ENCODE measurements at places on chromosomes 16 and 17. TPM values are rescaled to one million over a fixed set of nuclear protein-coding genes. Genes with fewer than 3 reads are reported as not detected.

GRCh38 chr16:16042076-16042475 is 92.7 kb downstream of the ABCC1 start:
- peaks cover 42% of the 10 kb centered on the region for H3K36me3 ChIP-seq
- no peak overlapping the region for H3K4me3 ChIP-seq
- peaks cover 37% of the 10 kb centered on the region for H3K4me1 ChIP-seq
- DNase-seq = no peak

DNA sequence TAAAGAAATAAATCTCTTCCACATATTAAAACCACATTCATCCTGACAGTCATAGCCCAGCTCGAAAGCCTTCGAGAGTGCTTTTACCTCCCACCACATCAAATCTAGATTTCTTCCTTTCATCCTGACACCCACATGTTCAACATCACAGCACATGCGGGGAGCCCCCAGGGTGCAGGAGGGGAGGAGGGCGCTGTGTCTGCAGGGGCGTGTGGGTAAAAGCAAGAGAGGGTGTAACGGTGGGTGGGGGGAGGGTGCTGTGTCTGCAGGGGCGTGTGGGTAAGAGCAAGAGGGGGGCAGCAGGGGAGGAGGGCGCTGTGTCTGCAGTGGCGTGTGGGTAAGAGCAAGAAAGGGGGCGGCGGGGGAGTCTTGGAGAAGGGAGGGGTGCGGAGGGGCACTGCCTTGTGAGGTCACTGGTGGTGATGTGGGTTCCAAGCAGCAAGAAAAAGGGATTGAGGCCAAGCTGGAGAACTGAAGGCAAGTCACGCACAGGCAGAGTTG is 34.7 kb downstream of the ADCY9 start:
- no peak overlapping the region for H3K4me3 ChIP-seq
- no peak overlapping the region for H3K27ac ChIP-seq
- H3K36me3 ChIP-seq = no peaks in the 10 kb centered on the region
- DNase-seq = peak; percentile 31

Gene TMEM235
- not detected for total RNA-seq

Gene PYY
- total RNA-seq = not detected

DNA sequence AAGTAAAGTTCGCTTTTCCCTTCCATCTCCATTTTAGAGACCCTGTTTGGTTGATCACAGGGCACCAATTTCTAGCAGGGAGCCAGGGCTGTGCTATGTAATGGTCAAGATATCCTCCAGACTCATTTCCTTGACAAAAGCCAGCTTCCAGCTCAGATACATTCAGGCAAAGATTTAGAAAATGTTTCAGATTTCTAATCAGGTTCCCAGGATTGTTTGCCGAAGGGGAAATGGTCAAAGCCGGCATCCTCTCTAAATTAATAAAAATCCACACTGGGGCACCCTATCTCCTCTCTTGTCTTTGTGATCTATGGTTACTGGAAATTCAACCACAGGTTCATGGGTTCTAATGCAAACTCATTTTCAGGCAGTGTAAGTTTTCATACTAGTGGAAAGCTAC is 686.8 kb upstream of the KIF2B start:
- H3K4me1 ChIP-seq = no peaks in the 10 kb centered on the region
- no peak overlapping the region for H3K27ac ChIP-seq
- H3K4me3 ChIP-seq = no peak overlapping the region
- H3K36me3 ChIP-seq = no peaks in the 10 kb centered on the region

DNA sequence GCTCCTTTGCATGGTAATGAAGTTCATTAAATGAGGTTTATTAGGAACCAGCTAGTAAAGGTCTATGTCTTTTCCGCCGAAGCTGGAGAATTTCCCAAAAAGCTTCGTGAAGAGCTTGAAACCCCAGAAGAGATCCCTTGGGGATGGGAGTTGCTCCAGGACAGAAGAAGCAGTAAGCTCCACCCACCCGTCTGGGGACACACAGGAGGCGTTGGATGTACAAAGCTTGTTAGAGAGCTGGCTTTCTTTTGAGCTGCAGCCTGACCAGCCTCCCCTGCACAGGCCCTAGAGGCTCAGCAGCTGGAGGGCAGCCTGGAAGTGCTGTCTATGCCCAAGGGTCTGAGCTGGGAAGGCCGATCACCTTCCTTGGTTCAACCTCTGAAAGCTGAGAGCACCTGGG is 147.4 kb upstream of the SDK2 start:
- no peak overlapping the region for H3K27ac ChIP-seq
- no peaks in the 10 kb centered on the region for H3K27me3 ChIP-seq
- DNase-seq = no peak

GRCh38 chr17:21358682-21359482 is 17.3 kb upstream of the KCNJ12 start:
- H3K36me3 ChIP-seq = no peaks in the 10 kb centered on the region
- no peak overlapping the region for H3K4me3 ChIP-seq
- no peak for DNase-seq
- H3K27me3 ChIP-seq = no peaks in the 10 kb centered on the region

- H3K27ac ChIP-seq = no peak overlapping the region
- no peaks in the 10 kb centered on the region for H3K4me1 ChIP-seq
- no peak for DNase-seq
- H3K36me3 ChIP-seq = no peaks in the 10 kb centered on the region
- no peak overlapping the region for H3K4me3 ChIP-seq
- H3K27me3 ChIP-seq = no peaks in the 10 kb centered on the region
These were observed 200.5 kb downstream of the ZFHX3 start for GRCh38 chr16:72847187-72848027.

- H3K4me3 ChIP-seq = no peak overlapping the region
- DNase-seq = no peak
- no peaks in the 10 kb centered on the region for H3K27me3 ChIP-seq
- H3K27ac ChIP-seq = no peak overlapping the region
- H3K36me3 ChIP-seq = no peaks in the 10 kb centered on the region
- no peaks in the 10 kb centered on the region for H3K4me1 ChIP-seq
These were observed 131.8 kb downstream of the CDH11 start for GRCh38 chr16:64990101-64990500.

GRCh38 chr17:70172923-70173322 is 3.6 kb downstream of the KCNJ2 start:
- H3K4me3 ChIP-seq = no peak overlapping the region
- H3K27me3 ChIP-seq = peaks cover 3% of the 10 kb centered on the region
- H3K27ac ChIP-seq = no peak overlapping the region
- DNase-seq = no peak
- H3K36me3 ChIP-seq = no peaks in the 10 kb centered on the region

GRCh38 chr16:86066811-86067210 is 167.8 kb downstream of the IRF8 start:
- no peak for DNase-seq
- no peaks in the 10 kb centered on the region for H3K27me3 ChIP-seq
- H3K4me3 ChIP-seq = no peak overlapping the region
- H3K4me1 ChIP-seq = no peaks in the 10 kb centered on the region
- H3K36me3 ChIP-seq = no peaks in the 10 kb centered on the region

GRCh38 chr17:82602487-82602886 is 45.8 kb downstream of the WDR45B start:
- H3K27ac ChIP-seq = no peak overlapping the region
- H3K4me3 ChIP-seq = no peak overlapping the region
- H3K27me3 ChIP-seq = no peaks in the 10 kb centered on the region

- H3K4me1 ChIP-seq = no peaks in the 10 kb centered on the region
These were observed 4.3 kb downstream of the TAT start for GRCh38 chr16:71572497-71573116.

DNA sequence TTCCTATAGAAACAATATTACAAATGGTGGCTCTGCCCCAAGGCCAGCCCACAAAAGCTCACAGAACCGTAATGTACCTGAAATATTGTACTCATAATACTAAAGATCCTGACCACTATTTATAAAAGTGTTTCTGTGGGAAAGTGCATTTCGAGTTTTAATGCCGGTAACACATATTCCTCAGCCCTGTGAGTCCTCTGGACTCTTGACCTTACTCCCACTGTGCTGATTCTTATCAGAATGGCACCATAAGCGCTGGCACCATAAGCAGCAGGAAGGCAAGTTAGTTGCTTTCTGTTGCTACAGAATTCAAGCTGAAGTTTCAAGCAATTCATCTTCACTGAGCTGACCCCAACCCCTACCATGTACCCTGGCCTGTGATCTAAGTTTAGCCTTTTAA is 36.4 kb upstream of the MED13 start:
- no peak for DNase-seq
- H3K36me3 ChIP-seq = no peaks in the 10 kb centered on the region
- H3K27ac ChIP-seq = no peak overlapping the region

DNA sequence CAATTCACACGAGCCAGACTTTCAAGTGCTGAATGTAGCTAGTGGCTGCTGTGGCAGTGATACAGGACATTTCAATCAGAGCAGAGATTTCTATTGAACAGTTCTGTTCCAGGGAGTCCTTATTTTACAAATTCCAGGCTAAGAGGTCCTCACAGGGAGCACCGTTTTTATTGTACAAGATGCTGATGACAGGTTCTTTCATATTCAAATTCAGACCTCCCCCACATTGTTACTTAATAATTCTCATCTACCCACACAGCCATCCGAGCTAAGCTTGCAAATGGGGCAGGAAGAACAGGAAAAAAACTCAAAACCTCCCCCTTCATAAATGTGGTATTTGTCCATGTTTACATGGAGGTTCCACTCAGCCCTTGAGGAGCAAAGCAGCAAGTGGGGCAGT is 9.8 kb downstream of the GABARAPL2 start:
- peaks cover 18% of the 10 kb centered on the region for H3K4me1 ChIP-seq
- H3K36me3 ChIP-seq = peaks cover 64% of the 10 kb centered on the region
- H3K4me3 ChIP-seq = no peak overlapping the region

Gene TAOK1
- total RNA-seq = 72.0 TPM

DNA sequence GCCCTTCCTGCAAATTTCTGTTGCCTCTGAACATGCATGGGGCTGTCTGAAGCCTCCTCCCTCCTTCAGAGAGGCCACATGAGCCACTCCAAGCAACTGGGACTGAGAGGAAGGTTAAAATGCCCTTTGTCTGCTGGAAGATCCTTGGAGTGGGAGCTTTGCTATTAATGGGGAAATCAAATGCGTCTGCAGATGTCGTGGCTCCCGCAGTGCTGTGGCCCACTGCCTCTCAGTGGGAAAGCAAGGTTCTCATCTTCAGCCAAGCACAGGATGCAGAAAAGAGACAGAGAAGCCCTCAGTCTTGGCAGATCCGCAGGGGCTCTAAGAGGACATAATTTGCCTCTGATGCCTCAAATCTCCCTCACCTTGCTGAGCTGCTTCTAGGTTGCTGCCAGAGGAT is 34.8 kb downstream of the PEMT start:
- H3K4me3 ChIP-seq = no peak overlapping the region
- no peaks in the 10 kb centered on the region for H3K36me3 ChIP-seq
- H3K4me1 ChIP-seq = no peaks in the 10 kb centered on the region

- H3K4me3 ChIP-seq = no peak overlapping the region
- DNase-seq = no peak
- no peaks in the 10 kb centered on the region for H3K36me3 ChIP-seq
- H3K27me3 ChIP-seq = no peaks in the 10 kb centered on the region
These were observed 5.1 kb downstream of the FOXF1 start for GRCh38 chr16:86515413-86515776.

GRCh38 chr16:17149904-17150483 is 320.8 kb downstream of the XYLT1 start:
- H3K36me3 ChIP-seq = no peaks in the 10 kb centered on the region
- DNase-seq = no peak
- no peaks in the 10 kb centered on the region for H3K4me1 ChIP-seq
- no peaks in the 10 kb centered on the region for H3K27me3 ChIP-seq

Gene PDPR
- 35.6 TPM for total RNA-seq

GRCh38 chr17:81607431-81607830 is 29.5 kb downstream of the NPLOC4 start:
- H3K4me1 ChIP-seq = no peaks in the 10 kb centered on the region
- H3K27me3 ChIP-seq = no peaks in the 10 kb centered on the region

GRCh38 chr17:28177351-28177750 is 134.9 kb downstream of the NLK start:
- H3K4me3 ChIP-seq = no peak overlapping the region
- no peak for DNase-seq
- H3K4me1 ChIP-seq = peaks cover 8% of the 10 kb centered on the region
- H3K27ac ChIP-seq = no peak overlapping the region

Gene KRTAP9-2
- total RNA-seq = not detected

Gene COL1A1
- total RNA-seq = 1.0 TPM

- peaks cover 4% of the 10 kb centered on the region for H3K27me3 ChIP-seq
- no peaks in the 10 kb centered on the region for H3K36me3 ChIP-seq
- DNase-seq = no peak
- H3K4me1 ChIP-seq = no peaks in the 10 kb centered on the region
- no peak overlapping the region for H3K27ac ChIP-seq
- no peak overlapping the region for H3K4me3 ChIP-seq
These were observed 3.7 kb downstream of the CDH1 start for GRCh38 chr16:68740628-68741346.
